Renal cortical epithelial cell (primary cell): ENCODE measurements at places on chromosomes 5 and 9.
A peak's percentile ranks its signal among the peaks of the same experiment; 100 is the strongest.

- DNase-seq: peak; percentile 35
Measured at GRCh38 chr9:82418334-82418733, 429.8 kb downstream of the SPATA31D1 start.

GRCh38 chr5:178740921-178741320 lies 10.5 kb upstream of the ZNF354A start:
- no peak for DNase-seq

- DNase-seq: peak; percentile 61
Measured at GRCh38 chr5:156155598-156155997, 171.4 kb upstream of the SGCD start.

DNA sequence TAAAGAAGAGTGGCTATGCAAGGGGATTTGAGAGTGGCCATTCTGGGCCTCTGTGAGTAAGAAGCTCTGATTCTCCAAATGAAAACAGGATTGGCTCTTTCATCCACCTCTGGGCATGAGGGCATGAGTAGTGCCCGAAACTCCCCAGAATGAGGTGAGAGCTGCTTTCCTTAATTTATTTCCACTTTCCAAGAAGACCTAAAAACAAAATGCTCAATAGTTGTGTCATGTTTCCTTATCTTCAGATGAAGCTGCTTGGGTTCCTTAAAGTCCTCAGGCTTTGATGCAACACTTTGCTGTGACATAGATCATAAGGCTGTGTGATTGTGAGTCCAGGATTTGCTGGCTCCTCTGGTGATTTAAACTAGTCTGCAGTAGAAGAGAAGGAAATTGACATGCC lies 3.1 kb upstream of the ZCCHC10 start:
- no peak for DNase-seq

- DNase-seq: no peak
Measured at GRCh38 chr5:171470420-171470819, 51.0 kb downstream of the FGF18 start.

GRCh38 chr5:141934099-141934844 lies 10.6 kb downstream of the DELE1 start:
- no peak for DNase-seq

- peak; percentile 35 for DNase-seq
Measured at GRCh38 chr5:66653325-66653724, 57.1 kb downstream of the MAST4 start.

DNA sequence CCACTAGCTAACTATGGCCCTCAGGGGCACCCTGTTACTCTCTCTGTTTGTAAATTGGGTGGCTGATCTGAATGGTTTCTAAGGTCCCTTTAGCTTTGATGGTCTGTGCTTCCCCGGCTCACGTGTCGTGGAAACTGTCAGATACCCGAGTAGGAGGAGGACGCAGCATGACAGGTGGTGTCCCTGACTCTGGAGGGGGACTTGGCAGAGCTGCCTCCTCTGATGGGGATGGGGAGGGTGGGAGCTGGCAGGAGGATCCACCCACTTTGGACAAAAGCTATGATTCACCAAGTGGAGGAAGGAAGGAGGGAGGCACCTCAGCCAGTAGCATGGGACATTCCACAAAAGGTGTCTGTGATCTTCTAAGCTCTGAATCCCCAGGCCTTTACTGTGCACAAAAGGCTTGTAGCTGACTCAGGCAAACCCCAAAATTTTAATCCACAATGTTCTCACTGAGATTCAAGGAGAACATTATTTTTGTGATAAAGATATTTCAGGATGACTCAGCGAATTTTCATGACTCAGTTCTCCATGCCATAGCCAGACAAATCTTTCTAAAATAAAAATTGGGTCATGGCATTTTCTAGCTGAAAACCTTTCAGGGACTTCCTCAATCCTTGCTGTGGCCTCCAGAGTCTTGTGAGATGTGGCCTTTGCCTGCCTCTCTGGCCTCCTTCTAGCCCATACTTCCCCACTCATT lies 131.0 kb upstream of the BRINP1 start:
- no peak for DNase-seq

GRCh38 chr5:139473565-139473964 lies 2.8 kb downstream of the SMIM33 start:
- DNase-seq: no peak

- peak; percentile 80 for DNase-seq
Measured at GRCh38 chr5:14208071-14209021, 65.2 kb downstream of the TRIO start.

- peak; percentile 48 for DNase-seq
Measured at GRCh38 chr5:129962506-129962905, 58.2 kb downstream of the CHSY3 start.

DNA sequence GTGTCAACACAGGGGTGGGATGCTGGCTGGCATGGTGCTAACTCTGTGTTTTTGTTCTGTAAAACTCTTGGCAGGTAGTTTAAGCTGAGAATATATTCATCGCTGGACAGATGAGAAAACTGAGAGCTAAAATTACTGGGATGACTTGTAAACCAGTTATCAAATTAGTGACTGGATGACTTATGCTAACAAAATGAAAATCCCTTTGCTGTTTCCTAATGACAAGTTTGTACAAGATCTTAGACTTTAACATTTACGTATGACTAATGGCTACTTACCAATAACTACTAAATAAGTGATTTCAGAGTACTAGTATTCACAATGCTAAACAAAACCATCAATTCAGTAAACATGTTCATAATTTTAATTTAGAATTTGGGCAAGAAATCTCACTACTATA lies 854.8 kb upstream of the ARRDC3 start:
- DNase-seq: no peak

DNA sequence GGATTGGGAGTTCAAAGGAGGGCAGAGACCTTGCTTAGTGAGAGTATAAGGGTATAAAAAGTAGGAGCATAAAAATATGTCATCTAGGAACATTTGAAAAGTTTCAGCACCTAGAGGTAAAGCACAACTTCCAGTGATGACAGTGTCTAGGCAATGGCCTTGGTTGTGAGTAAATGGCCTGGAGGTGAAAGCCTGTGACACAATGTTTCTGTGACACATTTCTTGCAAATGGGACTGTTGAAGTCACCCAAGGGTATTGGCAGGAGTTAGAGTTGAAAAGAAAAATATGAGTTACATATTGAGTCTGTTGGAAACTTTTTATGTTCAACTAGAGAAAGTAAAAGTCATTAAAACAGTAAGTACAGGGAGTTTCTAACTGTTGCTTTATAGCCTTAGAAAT lies 14.8 kb downstream of the C5orf47 start:
- no peak for DNase-seq

GRCh38 chr9:95954940-95955339 lies 79.4 kb downstream of the ERCC6L2 start:
- no peak for DNase-seq

GRCh38 chr9:89469003-89469402 lies 28.9 kb downstream of the SEMA4D start:
- DNase-seq: no peak

GRCh38 chr5:156802501-156802900 lies 47.6 kb upstream of the PPP1R2B start:
- no peak for DNase-seq

DNA sequence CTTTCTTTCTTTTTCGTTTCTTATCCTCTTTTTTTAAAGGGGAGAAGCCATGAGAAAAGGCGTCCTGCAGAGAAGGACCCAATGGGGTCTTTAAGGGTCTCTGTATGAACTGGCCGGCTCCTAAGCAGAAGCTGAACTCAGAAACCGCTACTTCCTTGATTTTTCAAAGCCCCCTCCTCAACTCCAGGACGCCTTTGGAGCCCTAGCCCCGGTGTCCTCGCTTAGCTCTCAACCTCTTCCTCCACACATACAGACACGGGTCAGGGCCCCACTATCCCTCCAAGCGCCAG lies 8.3 kb downstream of the PAX5 start:
- no peak for DNase-seq

GRCh38 chr9:116482740-116483139 lies 204.4 kb upstream of the TRIM32 start:
- peak; percentile 29 for DNase-seq

GRCh38 chr9:78584589-78584988 lies 287.7 kb downstream of the PSAT1 start:
- no peak for DNase-seq
